ENCODE measurements at places on chromosomes 1 and 21.

DNA sequence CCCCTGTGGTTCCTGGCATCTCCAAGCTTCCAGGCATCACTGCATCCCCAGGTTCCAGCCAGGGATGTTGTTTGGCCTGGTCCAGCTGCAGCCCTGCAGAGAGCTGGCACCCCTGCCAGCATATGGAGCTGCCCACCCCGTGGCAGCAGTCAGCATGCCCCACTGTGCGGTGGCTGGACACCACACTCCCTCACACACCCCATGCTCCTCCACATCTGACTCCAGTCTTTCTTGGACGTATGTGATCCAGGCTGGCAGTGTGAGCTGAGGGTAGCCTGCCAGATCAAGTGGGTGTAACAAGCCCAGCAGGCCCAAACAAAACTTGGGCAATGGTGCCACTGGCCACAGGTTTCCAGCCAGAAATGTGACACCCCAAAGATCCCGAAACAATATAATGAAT lies 620.4 kb downstream of the RWDD3 start:
- DNase-seq = no peak

GRCh38 chr1:164256456-164256855 lies 302.5 kb upstream of the PBX1 start:
- DNase-seq = no peak

DNA sequence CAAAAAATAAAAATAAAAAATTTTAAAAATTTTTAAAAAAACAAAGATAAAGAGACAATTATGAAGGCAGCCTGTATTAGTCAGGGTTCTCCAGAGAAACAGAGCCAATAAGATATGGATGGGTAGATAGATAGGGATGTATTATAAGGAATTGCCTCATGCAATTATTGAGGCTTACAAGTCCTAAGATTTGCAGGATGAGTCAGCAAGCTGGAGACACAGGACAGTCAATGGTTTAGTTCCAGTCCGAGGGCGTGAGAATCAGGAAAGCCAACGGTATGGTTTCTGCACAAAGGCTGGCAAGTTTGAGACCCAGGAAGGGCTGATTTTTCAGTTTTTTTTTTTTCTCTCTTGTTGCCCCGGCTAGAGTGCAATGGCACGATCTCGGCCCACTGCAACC lies 24.1 kb upstream of the EIF4G3 start:
- DNase-seq = peak; percentile 16

DNA sequence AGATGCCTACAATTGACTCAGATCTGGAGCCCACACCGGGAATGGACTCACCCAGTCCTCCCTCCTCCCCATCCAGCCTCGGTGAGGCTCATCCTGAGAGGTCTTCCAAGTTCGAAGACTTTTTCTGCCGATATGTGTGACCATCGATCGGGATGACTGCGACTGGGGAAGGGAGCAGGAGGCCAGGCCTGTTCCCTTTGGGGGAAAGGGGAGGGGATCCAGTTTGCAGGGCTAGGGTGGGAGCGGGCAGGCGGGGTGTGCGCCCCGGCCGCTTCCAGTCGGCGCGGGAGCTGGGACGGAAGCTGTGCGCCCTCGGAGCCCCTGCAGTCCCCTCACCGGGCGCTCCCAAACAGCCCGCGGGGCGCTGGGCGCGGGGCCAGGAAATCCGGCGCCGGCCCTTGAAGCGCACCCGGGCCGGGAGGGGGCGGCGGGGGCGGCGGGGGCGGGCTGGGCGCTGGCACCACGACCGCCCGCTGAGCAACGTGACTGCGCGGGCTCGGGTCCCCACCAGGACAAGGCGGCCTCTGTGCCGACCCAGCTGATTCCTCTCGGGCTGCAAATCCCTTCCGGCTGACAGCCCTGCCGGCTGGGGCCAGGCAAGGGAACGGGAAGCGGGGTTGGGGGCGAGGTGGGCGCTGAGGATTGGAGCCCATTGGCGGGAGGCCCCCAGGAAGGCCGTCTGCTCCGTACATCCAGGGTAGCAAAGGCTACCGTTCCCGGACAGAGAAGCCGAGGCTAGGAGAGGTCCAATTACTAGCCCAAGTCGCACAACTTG lies 103.9 kb downstream of the EBNA1BP2 start:
- peak; percentile 33 for DNase-seq

GRCh38 chr1:9265968-9266367 lies 26.7 kb upstream of the SPSB1 start:
- no peak for DNase-seq

DNA sequence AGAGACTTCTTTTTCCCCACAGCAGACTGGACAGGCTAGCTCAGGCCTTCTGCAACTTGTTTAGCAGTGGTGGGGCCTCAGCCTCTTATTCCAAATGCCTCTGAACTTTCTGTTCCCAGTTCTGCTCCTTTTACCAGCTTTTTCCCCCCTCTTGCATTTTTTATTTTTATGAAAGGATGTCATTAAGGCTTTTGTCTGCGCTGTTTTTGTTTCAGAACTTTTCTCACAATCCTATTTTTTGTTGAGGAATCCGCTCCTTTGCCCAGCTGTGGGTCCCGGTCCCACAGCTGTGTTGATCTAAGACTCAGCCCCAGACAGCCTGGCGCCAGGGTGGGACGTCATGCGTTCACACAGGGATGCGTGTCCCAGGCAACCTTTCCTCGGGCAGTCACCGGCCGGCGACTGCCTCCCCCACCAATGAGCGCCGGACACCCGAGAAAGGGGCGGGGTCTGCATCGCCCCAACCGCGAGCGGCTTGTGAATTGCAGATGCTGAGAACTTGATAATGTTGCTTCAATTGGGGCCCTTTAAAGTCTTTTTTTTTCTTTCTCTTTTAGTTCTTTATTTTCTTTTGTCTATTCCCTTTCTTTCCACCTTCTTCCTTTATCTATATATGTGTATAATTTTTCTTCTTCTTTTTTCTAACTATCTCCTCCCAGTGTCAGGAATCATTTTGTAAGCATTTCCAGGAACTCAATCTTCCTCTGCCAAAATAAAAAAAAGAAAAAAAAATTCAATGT lies 3.0 kb upstream of the ID3 start:
- DNase-seq = peak; percentile 90

DNA sequence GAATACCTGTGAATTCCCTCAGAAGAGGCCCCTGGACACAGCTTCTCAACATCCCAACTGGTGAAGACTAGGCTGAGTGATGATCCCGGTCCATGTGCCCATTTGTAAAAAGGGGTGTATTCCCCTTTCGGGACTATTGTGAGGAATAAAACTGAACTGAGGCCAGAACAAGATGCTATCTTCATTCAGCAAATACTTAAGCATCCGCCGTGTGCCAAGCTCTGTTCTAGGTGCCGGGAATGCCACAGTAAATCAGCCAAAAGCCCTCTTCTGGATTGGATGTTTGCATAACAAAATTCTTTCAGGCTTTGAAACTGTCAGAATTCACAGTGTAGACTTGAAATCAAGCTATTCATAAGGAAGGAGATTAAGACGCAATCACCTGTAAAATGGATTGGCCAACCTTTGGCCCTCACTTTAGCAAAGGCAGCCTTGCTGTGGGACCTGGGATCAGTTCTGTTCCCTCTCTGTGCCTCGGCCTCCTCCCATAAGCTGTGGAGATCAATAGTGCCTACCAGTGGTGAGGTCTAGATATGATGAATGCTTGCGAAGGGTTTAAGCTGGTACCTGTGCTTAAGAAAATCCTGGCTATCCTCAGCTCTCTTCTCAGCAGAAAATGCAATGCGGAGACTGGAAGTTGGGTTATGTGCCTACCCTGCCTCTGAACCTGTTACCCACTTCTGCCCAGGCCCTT lies 1.8 kb downstream of the ALPL start:
- DNase-seq = no peak

GRCh38 chr1:244665771-244666217 lies 12.9 kb downstream of the DESI2 start:
- DNase-seq = peak; percentile 67

DNA sequence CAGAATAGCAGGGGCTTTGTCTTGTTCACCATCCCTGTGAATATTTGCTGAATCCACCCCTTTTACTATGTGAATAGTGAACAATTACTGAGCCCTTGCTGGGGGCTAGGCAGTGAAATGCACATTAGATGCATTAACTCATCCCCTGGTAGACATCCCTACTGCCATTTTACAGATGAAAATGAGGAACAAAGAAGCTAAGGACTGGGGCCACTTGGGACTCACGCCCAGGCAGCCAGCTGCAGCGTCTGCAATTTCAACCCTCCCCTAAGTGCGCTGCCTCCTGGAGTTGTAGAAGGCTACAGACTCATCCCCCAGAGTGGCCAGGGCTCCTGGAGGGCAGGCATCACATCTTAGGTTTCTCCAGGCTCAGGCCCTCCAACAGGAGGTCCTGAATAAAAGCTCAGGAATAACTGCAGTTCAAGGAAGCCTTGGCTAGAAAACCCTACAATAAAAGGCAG lies 31.6 kb downstream of the CAPZB start:
- peak; percentile 78 for DNase-seq

DNA sequence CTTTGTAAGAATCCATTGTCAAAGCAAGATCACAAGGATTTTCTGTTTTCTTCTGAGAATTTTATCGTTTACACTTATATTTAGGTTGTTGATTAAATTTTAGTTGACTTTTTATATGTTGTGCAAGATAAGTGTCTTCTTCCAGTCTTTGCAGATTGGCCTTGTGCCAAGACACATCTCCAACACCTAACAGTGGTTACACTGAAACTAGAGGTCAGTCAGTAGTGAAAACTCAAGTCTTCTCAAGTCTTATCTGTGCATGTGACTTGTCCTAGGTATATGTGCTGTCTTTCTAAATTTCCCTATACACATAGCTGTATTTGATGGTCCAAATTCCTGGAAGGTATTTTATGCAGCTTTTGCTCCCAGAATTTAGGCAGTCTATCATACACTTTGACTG lies 1183.2 kb upstream of the B3GALT2 start:
- DNase-seq = no peak

- no peak for DNase-seq
These were observed 53.7 kb downstream of the ALPL start for GRCh38 chr1:21562896-21563295.

DNA sequence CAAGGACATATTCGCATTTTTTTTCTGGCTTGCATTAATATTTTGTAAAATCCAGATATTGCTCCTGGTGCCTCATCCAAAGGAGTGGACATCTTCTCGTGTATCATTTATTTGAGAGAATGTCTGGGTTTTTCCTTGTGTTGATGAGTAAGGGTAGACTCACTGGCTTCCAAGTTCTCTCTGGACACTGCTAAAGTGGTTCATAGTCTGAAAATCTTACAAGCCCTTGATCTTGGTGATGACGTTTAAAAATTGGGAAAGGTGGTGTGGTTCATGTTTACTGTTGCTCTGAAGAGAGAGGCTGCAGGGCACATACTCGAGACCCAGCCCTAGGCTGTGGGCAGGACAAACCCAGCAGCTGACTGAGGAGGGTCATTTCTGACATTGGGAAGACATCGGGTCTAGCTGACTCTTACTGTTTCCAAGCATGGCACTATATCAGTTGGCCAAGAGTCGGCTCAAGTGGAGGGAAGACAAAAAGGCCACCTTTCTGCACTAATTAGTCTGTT lies 296.2 kb downstream of the LMX1A start:
- DNase-seq = no peak

GRCh38 chr1:212975111-212975918 lies 25.0 kb downstream of the VASH2 start:
- DNase-seq = no peak

DNA sequence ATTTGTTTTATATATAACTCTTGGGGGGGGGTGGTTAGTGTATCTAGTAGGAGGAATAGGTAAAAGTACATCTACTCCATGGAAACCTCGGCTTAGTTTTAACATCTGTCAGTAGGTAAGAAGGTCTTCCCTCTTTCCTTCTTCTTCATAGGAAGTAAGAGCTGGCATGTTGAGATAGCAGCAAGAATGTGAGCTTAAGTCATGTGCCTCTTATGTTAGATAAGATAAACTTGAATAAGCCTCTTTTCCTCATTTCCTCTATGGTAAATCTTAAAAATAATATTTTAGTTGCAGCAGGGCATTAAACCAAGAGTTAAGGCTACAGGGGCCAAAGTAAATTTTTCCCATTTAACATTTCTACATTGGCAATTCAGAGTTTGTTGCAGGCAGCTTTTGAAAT lies 100.4 kb downstream of the MAP3K21 start:
- no peak for DNase-seq

GRCh38 chr1:219817914-219818313 lies 110.4 kb downstream of the SLC30A10 start:
- no peak for DNase-seq

DNA sequence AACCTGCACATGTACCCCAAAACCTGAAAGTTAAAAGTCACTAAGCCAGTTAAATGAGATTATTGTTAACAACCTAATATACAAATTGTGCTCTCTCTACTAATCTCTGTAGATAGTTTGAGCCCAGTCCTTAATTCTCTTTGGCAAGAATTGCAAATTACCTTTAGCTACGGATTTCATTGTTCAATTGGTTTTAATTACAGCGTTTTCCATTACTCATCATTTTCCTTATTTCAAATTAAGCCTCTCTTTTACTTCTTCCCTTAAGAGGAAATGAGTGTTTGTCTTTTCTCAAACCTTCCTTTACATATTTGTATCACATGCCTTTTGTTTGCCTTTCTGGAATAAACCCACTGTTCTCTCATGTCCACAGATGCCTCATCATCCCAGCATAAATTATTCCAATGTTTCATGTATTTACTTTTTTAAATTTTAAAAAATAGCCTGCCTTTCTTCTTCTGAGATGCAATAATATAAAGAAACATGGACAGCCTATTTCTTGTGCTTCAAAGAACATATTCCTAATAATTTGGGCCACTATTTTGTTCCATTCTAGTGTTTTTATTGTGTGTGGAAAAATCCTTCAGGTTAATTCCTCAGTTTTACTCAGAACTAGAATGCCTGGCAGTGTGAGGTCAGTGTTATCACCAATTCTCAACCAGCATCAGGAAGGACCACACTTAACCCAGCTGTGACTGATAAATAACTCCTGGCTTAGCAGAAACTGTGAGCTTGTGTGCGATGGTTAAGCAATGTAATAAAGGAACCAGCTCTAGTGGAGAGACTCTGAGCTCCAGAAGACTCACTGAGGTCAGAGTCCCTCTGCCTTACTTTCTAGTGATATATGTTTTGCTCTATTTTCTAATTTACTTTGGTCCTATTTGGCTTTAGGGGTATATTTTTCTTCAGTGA lies 600.5 kb downstream of the LTN1 start:
- no peak for DNase-seq

Data from suppressor macrophage (primary cell).